ENCODE measurements at places on chromosomes 1 and 21.

- DNase-seq, result no peak
Observed at GRCh38 chr1:67847466-67847865, 14.2 kb upstream of the GNG12 start.

- DNase-seq, result peak; percentile 2
Observed at GRCh38 chr1:103106426-103107341, 1.6 kb downstream of the COL11A1 start.

DNA sequence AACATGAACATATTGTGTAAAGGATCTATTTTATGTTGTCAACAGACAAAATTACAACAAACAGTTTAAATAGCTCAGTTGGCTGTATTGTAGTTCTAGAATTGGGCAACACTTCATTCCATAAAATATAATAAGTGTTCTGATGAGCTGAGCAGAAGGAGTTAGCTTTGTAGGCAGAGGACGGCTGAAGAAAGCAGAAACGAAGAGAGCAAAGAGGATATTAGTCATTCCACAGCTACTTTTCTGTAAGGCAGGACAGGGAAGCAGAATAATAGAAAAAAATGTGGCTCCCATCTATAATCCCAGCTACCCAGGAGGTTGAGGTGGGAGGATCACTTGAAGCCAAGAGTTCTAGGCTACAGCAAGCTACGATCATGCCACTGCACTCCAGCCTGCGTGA, 20.2 kb upstream of the IVNS1ABP start:
- no peak for DNase-seq

DNA sequence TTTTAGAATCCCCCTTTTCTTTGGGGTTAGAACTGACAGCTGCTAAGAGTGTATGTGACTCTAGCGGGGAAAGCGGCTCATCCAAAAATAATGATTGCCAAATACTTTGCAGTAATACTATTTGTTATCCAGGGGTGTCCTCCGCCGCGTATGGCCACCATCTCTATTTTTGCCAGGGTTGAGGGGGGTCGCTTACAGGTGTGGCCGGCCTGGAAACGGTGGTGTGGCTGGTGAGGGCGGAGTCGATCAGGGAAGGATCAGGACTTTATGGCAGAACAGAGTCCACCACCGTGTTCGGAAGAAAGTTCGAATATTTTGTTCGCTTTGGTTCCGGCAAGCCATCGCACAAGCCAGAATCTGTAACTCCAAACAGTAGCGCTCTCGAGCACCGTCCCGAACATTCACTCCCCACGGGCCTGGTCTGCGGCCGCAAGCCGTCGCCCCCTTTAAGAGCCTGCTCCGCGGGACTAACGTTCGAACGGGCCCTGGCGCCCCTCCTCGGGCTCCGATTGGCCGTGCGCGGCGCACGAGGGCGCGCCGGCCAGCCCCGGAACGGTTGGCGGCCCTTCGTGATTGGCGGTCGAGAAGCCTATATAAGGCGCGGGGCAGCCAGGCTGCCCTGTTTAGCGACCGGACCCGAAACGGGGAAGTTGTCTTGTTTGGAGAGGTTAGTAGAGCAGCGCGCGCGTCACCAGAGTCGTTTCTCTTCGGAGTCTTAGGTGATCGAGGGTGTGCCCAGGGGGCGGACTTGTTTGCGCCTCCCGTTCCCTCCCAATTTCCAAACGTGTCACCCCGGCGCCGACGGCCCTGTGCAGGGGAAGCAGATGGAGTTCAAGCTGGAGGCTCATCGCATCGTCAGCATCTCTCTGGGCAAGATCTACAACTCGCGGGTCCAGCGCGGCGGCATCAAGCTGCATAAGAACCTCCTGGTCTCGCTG, at the start of gene IER5:
Gene IER5 (plus strand): TSS at position 622 of the 938 bp plus-strand sequence. CDS start 203 bp downstream, at position 825.
- peak; percentile 87 for DNase-seq

- no peak for DNase-seq
Observed at GRCh38 chr1:39955547-39956539, 898 bp downstream of the MFSD2A start.

DNA sequence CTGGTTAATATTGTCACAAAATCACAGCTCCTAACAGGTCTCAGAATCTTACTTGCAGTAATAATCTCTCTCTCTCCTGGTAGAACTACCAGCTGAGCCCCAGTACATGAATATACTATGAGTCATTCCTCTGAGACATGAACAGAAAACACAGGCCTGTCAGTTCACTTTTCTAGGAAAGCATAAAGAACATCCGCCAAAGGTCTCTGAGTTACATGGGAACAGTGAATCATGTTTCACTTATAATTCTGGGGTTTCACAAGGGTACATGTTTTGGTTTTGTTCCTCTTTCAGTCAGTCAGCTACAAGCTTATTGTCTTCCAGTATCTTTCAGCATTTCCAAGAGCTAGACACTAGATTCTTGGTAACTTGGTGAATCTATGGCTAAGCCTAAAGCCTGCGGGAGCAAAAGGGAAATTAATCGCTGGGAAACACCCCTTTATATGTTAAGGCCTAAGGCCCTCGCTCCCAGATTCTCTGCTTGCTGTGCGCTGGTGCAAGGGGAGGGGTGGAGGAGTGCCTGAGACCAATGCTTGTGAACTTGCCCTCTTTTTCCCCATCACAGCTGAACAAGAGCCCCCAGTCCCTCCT, 31.7 kb downstream of the IFNGR2 start:
- DNase-seq, result peak; percentile 62

- peak; percentile 20 for DNase-seq
Observed at GRCh38 chr21:26169061-26169610, 1.4 kb downstream of the APP start.

- no peak for DNase-seq
Observed at GRCh38 chr1:3504822-3505153, 50.3 kb downstream of the ARHGEF16 start.

DNA sequence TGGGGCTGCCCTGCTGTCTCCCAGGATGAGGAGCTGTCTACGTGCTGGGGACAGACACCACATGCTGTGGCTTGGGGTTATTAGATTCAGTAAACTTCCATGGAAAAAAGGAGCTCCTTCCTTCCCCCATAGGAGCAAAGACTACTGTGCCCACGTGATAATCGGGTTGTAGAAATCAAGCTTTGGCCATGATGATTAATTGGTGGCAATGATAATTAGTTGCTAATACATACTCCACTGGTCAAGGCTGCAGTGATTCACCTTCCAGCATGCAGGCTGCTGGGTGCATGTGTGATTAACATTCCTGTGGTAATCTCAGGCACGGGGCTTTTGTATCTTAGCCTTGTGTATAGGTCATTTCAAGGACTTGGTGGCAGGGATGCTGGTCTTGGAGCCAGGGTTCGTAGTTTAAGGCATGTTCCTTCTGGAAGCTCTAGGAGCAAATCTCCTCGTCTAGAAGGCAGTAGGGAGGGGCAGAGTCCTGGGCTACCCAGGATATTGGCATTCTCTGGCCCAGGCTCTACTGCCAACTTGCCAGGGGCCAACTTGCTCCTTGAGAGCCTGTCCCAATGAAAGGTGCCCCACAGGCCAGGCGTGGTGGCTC, 41.4 kb downstream of the TMCO4 start:
- DNase-seq, result no peak

GRCh38 chr1:225921734-225922709, 2.0 kb downstream of the PYCR2 start:
- DNase-seq, result no peak

DNA sequence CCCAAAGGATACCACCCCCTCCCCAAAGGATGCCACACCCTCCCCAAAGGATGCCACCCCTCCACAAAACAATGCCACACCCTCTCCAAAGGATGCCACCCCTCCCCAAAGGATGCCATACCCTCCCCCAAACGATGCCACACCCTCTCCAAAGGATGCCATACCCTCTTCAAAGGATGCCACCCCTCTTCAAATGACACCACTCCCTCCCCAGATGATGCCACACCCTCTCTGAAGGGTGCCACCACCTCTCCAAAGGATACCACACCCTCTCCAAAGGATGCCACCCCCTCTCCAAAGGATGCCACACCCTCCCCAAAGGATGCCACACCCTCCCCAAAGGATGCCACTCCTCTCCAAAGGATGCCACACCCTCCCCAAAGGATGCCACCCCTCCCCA, 21.6 kb upstream of the TRIM17 start:
- DNase-seq, result no peak

- no peak for DNase-seq
Observed at GRCh38 chr1:19045898-19046880, 89.7 kb upstream of the IFFO2 start.

- no peak for DNase-seq
Observed at GRCh38 chr21:45972716-45973474, 8.7 kb upstream of the COL6A1 start.

DNA sequence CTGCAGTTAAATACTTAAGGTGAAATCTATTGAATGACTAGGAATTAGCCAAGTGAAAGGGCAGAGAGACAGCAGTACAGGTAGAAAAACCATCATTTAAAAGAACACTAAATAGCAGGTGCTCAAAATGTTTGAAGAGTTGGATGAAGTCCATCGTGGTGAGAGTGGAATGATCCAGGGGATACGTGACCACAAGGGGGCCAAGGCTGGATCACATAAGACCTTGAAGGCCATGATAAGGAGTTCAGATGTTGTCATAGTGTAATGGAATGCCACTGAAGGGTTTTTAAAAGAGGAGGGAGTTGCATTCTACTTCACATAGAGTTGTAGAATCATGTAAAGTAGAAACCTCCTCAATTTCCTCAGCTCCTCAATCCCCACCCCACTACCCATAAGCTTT, 34.8 kb upstream of the HOOK1 start:
- no peak for DNase-seq

DNA sequence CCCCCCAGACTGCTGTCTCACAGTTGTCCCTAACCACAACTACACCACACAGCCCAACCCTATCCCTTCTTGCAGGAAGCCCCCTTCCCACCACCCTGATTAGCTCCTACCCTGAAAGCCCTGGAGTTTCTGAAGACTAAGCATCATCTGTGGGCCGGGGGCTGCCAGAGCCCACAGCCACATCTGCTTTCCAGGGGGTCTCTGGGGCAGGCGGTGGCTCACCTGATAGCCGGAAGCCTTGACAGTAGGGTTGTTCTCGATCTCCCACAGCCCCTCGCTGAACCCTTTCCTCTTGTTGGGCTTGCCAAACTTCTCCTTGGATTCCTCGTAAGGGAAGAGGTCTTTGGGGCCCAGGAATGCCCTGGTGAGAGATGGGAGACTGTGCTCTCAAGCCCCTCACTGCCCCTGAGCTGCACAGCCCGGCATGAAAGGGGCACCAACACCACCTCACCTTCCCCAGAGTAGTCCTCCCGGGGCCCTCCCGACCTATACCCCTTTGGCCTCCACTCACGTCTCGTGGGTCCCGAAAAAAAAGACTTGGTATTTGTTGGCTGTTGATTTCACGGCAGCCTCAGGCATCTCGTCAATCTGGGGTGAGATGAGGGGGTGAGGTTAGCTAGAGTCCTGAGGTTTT, 4.0 kb upstream of the MRPL24 start:
- no peak for DNase-seq

DNA sequence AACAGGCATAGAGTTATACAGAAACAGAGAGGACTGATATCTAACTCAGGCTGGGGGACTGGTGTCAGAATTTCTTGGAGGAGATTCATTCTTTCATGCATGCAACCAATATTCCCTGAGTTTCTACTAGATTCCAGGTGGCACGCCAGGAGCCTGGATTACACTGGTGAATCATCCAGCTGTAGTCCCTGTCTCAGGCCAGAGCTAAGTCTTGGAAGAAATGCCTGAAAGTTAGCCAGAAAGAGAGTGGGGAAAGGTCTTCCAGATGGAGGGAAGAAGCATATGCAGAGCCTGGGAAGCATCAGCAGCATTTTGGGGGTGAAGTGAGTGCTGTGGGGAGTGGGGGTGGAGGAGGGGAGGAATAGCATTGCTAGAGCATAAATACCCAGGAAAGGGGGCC, 239.1 kb downstream of the OMA1 start:
- DNase-seq, result no peak

DNA sequence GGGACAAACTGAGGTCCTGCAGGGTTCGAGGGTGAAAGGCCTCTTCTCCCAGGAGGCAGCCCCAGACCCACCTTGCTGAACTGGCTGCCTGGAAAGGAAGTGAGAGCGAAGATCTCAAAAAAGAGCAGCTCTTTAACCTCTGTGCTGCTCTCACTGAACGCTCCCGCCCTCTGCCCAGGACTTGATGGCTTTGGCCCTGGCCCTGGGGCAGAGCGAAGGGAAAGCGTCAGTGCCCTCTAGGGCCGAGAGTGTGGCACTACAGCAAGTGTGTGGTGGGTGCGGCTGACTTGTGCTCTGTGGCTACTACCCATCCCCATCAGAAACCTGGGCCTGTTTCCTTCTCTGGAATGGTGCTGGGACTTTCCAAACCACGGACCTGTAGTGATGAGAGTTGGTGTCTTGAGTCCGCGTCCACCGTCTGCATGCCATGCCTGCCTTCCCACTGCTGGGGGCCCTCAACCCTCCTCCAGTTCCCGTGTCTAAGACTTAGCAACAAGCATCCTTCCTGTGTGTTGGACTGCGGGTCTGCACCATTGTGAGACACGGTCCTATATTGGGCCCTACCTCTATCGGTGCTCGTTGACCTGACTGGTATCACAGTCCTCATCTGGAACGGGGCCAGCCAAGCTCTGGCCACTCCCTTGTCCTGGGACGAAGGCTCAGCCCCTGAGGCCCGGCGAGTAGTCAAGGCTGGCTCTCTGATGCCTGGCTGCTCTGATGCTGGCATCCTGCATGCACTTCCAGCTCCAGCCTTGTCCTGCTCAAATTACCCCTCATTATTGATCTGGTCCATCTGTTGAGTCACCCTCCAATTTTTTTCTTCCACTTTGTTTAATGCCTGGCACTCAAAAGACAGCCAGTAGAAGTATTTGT, 180.3 kb downstream of the DISC1 start:
- DNase-seq, result peak; percentile 11

- DNase-seq, result no peak
Observed at GRCh38 chr1:167223144-167224103, 2.7 kb downstream of the POU2F1 start.

GRCh38 chr1:101198842-101199636, 37.8 kb upstream of the S1PR1 start:
- DNase-seq, result peak; percentile 51

GRCh38 chr1:114218361-114219171, 64.9 kb upstream of the SYT6 start:
- DNase-seq, result no peak

DNA sequence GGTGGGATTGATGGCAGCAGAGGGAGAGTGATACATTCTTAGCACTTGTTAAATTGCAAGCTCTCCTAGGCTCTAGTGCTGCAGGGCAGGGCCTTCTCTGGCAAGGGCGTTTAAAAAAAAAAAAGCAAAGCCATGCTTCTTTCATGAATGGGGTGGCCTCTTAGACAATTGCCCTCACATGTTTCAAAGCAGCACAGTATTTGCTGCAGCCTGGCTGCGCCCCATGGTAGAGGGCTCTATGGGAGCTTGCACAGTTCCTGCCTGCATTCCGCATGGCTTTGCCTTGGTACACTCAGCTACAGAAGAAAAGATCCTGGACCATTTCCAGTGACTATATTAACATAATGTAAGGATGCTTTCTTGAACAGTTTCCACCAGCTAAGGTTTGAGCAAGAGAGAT, 267.2 kb downstream of the ZNF648 start:
- no peak for DNase-seq

- DNase-seq, result peak; percentile 54
Observed at GRCh38 chr1:43227143-43227764, 42.5 kb upstream of the TMEM125 start.

Measured in GM18507 (cell line).